Activated naive CD4-positive, alpha-beta T cell treated with Interleukin-2 at 50 U/mL for 16 hours (primary cell): ENCODE measurements at places on chromosomes 7 and 10.

- no peak for DNase-seq
Observed at GRCh38 chr10:15863733-15864132, 3.4 kb upstream of the MINDY3 start.

GRCh38 chr7:7181519-7182155, 707 bp upstream of the C1GALT1 start:
- peak; percentile 48 for DNase-seq

DNA sequence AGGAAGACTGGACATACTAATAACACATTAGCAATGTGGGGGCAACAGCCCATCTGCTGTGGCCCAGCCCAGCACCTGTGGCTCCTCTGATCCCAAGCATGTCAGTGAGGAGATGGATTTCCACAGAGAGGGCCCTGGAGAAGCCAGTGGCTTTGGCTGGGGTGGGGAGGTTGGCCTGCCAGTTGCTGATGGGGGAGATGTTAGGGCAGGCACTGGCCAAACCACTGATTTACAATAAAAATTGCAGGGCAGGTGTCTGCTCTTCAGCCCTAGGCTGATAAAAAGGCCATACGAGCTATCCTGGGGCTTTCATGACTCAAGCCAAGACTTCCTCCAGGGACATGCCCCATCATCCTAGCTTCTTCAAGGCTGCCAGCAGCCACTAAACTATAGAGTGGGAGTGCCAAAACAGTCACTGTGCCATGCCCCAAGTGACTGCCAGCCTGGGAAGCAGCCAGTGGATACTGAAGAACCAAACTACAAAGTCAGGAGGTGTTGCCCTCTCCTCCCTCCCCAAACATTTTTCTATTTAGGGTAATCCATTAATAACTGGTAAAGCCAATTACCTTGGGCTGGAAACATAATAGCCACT, 37.8 kb downstream of the DPCD start:
- no peak for DNase-seq

DNA sequence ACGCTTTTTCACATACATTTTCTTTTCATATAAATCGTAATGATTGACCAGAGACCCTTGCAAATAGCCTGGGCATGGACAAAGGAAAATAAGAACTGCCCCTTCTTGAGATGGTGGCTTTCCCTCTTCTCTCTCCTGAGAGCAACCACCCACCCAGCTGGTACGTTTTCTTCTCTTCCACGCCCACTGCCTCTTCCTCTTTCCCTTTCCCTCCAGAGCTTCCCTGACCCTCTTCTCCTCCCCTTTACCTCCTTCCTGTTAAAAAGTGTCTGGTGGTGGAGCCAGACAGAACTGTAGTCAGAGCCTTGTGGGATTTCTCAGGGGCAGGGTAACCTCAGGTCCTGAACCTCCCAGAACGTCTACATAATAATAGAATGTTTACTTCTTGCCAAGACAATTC, 23.2 kb downstream of the GPR141 start:
- no peak for DNase-seq

- no peak for DNase-seq
Observed at GRCh38 chr7:100066953-100067352, 14.6 kb downstream of the ZNF3 start.

GRCh38 chr7:30068117-30068516, 39.9 kb downstream of the PLEKHA8 start:
- no peak for DNase-seq
